ENCODE measurements at places on chromosomes 16 and 17. TPM values are rescaled to one million over a fixed set of nuclear protein-coding genes. Genes with fewer than 3 reads are reported as not detected.

COPZ2 gene
- polyA plus RNA-seq, result 18.0 TPM

TAOK1 gene
- 17.8 TPM for polyA plus RNA-seq

CD300E gene
- polyA plus RNA-seq, result not detected

SPN gene
- 0.07 TPM for polyA plus RNA-seq

DUSP14 gene
- polyA plus RNA-seq, result 226 TPM

SLC6A2 gene
- 0.10 TPM for polyA plus RNA-seq

RHBDF2 gene
- 22.6 TPM for polyA plus RNA-seq

KRTAP1-1 gene
- polyA plus RNA-seq, result not detected

DNAH17 gene
- 0.46 TPM for polyA plus RNA-seq

DNA sequence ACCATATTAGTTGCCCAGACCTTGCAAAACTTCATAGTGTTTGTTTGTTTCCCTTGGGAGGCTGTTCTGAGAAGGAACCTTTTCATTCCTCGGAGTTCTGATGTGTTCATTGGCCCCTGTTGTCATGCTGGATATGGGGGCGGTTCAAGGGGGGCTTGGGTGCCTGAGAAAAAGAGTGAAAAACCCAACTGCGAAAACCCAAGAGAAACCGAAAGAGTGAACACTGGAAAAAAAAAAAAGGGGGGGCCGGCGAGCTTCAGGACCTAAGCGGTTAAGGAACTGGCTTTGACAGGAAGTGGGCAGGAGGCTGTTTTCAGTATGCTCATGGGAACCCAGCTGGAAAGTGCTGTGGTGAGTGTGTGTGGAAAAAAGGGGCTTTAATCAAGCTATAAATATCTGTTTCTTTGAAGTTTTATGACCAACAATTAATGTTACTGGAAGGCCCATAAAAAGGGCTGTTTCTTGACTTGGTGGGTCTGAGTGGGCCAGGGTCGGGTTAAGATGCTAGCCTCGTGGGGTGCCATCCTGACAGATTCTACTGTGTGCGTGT lies 510.7 kb downstream of the MAF start:
- DNase-seq, result no peak

DNA sequence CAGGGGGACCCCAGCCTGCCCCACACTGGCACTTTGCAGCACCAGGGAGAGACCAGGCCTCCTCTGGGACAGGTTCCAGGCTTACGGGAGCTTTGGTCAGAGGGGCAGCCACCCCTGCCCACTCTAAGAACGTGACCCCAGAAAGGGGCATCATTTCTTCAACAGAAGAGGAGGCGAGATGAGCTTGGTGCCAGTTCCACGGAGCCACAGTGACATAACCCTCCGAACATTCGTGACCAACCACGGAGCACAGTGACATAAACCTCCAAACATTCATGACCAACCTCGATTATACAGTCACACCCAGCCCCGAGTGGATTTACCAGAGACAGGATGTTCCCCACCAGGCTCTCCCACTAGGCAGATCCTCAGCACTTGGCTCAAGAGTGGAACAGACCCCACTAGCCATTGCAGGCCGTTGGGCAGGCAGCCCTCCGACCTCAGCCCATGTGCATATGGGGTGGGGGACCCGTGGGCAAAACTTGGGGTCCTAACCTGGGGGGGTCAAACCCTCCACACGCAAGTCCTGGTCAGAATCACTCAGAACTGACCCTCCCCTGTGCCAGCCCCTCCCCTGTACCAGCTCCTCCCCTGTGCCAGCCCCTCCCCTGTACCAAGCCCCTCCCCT lies 112.9 kb downstream of the METRNL start:
- DNase-seq, result no peak

- DNase-seq, result no peak
These were observed 3.4 kb upstream of the PITPNM3 start for GRCh38 chr17:6559753-6560215.

DNA sequence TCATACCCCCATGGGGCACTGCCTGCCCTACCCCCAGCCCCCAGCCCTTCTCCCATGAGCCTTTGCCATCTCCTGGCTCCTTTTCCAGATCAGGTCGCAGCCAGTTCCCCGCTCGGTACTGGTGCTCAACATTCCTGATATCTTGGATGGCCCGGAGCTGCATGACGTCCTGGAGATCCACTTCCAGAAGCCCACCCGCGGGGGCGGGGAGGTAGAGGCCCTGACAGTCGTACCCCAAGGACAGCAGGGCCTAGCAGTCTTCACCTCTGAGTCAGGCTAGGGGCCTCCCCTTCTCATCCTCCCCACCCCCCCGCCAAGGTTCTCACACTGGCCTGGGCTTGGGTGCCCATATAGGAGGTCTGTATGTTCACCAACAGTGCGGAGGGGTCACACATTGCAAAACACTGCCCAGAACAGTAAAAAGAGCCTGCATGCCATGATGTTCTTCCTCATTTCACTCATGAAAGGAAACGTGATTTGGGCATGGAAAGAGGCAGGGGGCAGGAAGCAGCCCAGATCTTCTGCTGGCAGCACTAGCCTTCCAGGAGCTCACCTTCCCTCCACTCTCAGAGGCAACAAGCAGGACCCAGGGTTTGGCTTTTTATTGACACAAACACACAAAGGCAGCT lies 7.5 kb downstream of the IFI35 start:
- no peak for DNase-seq

DNA sequence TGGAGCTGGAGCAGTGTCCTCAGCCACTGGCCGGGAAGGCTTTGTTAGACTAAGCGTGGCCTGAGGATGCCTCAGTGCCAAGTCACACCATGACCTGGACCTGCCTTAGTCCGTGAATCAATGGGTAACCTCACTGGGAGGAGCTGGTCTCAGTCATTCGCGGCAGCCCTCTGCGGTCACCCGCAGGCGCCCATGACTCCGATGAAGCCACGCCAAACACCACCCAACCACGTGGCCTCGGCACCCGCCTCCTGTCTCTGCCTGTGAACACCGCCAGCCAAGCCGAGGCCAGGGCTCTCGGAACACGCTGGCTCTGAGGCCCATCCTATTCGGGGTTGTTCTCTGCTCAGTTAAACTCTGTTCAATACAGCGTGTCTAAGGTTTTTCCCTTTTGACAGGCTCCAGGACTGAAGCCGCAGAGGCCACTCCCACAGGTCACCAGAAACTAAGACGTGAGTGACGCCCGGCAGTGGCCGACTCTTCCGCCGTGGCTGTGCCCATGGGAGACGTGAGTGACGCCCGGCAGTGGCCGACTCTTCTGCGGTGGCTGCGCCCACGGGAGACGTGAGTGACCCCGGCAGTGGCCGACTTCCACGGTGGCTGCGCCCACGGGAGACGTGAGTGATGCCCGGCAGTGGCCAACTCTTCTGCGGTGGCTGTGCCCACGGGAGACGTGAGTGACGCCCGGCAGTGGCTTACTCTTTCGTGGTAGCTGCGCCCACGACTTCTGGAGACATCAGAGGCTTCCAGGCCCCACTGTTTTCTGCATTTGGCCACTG lies 16.8 kb upstream of the PABPN1L start:
- DNase-seq, result peak; percentile 56

- DNase-seq, result no peak
These were observed 9.0 kb upstream of the TERB1 start for GRCh38 chr16:66810391-66810790.

DNA sequence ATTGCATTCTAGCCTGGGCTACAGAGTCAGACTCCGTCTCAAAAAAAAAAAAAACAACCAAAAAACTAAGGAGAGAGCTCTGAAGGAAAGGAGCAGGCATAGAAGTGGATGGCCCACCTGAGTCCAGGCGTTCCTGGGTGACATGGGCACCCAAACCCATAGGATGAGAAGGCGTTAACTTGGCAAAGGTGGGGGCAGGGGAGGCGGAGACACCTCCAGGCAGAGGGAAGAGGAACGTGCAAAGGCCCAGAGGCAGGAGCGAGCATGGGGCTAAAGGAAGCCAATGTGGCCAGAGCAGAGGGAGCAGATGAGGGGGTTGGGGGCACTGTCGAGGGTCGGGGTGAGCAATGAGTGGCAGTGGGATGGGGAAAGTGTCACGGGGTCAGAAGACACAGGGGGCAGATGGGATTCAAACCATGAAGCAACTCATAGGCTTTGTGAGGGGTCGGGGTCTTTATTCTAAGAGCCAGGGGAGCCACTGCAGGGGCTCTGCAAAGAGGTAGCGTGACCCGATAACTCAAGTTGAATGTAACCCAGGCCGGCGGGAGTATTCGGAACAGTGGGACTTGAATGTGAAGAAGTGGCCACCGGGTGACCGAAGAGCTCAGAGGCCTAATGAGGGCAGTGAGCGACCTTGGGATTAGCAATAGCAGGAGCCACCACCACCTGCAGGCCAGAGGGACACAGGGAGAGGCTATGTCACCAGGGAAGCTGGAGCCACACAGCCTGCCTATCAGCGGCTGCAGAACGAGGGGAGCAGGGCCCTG lies 11.8 kb downstream of the TTYH2 start:
- no peak for DNase-seq

DNA sequence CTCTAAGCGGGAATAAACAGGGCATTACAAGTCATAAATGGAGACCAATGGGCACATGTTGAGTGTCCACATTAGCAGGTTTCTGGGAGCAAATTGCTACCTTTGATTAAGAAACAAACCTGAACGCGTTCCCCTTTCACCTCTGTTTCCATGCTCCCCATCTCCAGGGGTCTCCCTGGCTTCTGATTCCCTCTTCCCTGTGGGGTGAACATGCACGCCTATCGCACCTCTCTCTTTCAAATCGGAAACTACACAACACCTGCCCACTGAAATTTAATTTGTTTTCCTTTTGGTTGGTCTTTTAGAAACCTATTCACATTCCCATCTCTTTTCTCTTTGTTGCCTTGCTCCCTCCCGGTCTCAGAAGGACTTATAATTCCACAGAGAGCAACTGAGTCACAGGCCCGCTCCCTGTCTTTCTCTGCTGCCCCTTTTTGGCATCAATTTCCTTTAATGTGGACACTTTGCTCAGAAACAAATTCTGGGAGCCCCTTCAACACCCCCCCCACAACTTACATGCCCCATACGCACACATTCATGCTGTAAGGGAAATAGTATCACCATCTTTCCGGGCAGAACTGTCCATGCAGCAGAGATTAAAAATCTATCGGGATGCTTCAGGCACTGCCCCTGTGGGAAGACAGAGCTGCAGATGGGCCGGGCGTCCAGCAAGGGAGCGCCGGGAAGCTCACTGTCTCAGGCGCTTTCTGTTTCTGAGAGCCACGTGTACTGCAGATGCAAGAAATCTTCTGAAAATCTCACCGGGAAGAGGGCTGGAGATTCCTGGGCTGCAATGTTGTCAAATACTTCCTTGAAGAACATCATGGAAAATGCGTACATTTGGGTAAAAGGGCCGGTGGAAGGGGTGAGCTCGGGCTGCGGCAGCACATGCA lies 7.2 kb upstream of the FOXF1 start:
- no peak for DNase-seq

DNA sequence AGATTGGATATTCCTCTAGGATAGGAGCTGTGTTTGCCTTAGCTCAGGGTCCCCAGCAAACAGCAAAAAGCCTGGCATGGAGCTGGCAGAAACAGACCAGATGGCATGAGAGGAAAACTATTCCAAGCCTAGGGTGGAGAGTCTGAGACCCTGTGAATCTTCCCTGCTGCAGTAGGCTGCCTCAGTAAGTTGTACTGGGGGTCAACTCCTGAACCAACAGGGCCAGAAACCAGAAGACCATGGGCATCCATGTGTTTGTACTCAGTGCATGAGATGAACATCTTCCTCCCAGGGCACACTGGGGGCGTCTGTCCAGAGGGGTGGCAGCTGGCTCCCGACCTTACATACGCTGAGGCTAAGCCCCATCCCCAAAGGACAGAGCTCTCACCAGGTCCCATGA lies 214.4 kb downstream of the C16orf78 start:
- no peak for DNase-seq

GRCh38 chr16:22357635-22357971 lies 16.8 kb downstream of the CDR2 start:
- DNase-seq, result no peak

- DNase-seq, result no peak
These were observed 1.6 kb downstream of the ZNF423 start for GRCh38 chr16:49854188-49854795.

- DNase-seq, result no peak
These were observed 8.7 kb upstream of the PRKCB start for GRCh38 chr16:23827057-23827456.

DNA sequence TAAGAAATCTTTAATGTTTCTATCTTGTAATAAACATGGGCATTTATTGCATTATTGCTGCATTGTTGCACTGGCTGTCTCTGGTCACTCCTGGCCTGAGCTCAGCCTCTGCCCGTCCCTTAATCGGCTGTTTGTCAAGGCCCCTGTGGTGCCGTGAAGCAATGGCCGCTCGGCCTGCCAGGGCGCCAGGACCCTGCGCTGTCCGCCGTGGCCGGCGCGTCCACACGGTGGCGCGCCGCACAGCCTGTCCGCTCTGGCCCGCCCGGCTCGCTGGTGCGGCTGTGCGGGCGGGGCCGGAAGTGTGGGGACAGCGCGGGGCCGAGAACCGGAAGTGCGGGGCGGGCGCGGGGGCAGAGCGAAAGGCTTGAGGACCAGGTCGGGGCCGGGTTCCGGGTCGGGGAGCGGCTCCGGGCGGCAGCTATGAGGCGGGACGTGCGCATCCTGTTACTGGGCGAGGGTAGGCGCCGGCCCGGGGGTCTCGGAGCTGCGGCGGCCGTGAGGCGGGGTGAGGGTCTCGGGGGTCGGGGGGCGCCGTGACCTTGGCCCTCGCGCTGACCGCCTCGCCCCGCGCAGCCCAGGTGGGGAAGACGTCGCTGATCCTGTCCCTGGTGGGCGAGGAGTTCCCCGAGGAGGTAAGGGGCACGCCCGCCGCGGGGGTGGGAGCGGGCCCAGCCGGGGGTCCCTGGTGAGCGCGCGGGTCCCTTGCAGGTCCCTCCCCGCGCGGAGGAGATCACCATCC lies at the start of gene RHOT2:
Gene RHOT2, plus strand, starts transcription at position 353 of the 739 bp plus-strand sequence. Its CDS starts 68 bp downstream, at position 421.
- DNase-seq, result no peak

DNA sequence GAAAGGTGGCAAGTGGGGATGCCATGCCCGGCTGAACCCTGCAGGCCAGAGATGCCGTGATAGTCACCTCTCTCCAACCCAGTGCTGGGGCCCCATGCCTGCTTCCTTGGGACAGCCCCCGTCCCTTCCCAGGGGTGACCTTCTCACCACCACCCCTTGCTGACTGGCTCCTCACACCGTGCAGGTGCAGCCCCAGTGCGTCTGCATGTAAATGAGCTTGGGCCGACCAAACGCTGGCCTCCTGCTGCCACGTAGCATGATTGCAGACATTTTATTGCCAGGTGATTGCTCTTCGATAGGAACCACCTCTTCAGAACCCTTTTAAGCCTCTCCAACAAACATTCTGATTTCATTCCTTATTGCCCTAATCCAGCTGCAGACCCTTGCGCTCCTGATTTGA lies 32.5 kb downstream of the ASIC2 start:
- DNase-seq, result no peak

GRCh38 chr17:50331085-50331791 lies 14.7 kb upstream of the XYLT2 start:
- DNase-seq, result no peak

DNA sequence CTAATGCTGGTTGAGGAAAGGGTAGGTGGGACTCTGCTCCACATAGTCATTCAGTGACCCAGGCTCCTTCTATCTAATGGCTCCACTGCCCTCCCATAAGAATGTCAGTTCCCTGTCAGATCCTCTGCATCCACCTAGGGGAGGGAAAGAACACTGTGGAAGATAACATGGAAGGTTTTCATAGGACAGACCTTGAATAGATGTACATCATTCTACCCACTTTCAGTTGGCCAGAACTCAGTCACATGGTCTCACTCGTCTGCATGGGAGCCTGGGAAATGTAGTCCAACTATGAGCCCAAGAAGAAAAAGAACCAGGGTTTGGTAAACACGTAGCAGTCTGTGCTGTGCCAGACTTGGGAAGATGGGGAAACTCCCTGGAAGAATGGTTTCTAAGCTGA lies 27.1 kb upstream of the SCNN1B start:
- no peak for DNase-seq

Measured in keratinocyte (primary cell).